Stimulated activated CD8-positive, alpha-beta memory T cell treated with anti-CD3 and anti-CD28 coated beads, Interleukin-15, amount 100 ng/mL, for 24 hours (primary cell): ENCODE measurements at places on chromosomes 13 and 19.

- DNase-seq: no peak
Measured at GRCh38 chr13:105196052-105196451, 1339.4 kb downstream of the EFNB2 start.

GRCh38 chr13:90594681-90595080, 752.8 kb upstream of the MIR17HG start:
- DNase-seq: no peak

GRCh38 chr13:110397436-110398115, 90.5 kb downstream of the COL4A2 start:
- DNase-seq: no peak

GRCh38 chr19:44647144-44647543, 3.4 kb downstream of the PVR start:
- no peak for DNase-seq

- no peak for DNase-seq
Measured at GRCh38 chr13:23656637-23657371, 86.6 kb downstream of the TNFRSF19 start.

GRCh38 chr13:71149498-71150363, 717.3 kb downstream of the DACH1 start:
- no peak for DNase-seq

DNA sequence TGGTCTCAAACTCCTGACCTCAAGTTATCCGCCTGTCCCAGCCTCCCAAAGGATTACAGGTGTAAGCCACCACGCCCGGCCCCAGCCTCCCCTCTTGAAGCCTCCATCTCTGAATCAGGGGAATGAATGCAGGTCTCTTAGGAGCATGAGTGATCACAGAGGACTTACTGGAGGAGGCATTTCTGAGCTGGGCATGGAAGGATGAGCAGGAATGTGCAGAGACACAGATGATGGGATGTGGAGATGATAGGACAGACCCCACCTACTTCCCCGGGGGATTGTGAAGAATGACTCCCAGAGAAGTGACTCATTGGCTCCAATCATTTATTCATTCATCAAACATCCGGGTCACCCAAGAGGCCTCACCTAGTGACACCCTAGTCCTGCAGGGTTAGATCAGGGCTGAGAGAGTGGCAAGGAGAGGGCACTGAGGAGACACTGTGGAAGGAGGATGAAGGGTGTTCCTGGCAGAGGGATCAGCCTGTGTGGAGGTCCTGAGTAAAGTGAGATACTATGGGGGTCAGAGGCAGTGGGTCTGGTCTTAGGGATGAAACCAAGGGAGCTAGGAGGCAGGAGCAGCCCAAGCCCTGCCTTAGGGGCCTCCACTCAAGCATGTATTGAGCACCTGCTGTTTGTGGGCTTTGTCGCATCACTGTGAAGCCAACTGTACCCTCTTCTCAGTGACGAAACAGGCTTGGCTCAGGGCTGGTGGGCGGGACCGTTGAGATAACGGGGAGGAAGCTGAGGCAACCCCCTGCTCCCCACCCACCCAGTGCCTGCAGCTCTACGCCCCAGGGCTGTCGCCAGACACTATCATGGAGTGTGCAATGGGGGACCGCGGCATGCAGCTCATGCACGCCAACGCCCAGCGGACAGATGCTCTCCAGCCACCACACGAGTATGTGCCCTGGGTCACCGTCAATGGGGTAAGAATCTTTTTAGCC, 3.0 kb downstream of the IFI30 start:
- DNase-seq: no peak

GRCh38 chr13:111923991-111924677, 142.8 kb upstream of the SOX1 start:
- no peak for DNase-seq

GRCh38 chr13:91417660-91418325, 19.4 kb downstream of the GPC5 start:
- no peak for DNase-seq

DNA sequence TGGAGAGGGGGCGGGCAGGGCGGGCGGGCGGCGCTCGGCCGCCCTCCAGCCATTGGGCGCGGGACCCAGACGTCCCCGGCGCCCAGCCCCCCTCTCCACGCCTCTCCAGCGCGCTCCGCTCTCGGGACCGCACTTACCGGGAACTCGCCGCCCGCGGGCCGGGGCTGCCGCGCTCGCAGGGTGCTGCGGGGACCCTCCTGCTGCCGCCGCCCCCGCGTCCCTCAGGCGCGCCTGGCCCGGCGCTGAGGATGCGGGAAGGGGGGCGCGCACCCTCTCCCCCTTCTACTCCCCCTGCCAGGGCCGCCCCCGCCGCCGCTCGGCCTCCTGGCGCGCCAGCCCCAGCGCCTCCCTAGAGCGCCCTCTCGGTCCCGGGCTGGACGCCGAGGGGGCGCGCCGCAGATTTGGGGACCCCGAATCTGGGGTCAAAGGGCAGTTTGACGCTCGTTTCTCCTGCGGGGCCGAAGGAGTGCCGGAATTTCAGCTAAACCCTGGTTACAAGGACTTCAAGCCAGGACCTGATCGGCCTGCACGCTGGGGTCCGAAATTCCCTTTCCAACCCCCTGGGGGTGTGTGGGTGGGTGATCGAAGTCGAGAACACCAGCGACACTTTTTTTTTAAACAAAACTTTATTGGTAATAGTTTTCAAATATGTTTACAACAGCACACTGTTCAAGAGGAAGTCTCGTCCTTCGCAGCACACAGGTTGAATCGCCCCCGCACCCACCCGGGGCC, 696 bp upstream of the SAMD1 start:
- DNase-seq: peak; percentile 26

GRCh38 chr13:113645329-113645728, 12.7 kb downstream of the ATP4B start:
- no peak for DNase-seq

GRCh38 chr19:16612636-16613035, 15.4 kb downstream of the MED26 start:
- no peak for DNase-seq

DNA sequence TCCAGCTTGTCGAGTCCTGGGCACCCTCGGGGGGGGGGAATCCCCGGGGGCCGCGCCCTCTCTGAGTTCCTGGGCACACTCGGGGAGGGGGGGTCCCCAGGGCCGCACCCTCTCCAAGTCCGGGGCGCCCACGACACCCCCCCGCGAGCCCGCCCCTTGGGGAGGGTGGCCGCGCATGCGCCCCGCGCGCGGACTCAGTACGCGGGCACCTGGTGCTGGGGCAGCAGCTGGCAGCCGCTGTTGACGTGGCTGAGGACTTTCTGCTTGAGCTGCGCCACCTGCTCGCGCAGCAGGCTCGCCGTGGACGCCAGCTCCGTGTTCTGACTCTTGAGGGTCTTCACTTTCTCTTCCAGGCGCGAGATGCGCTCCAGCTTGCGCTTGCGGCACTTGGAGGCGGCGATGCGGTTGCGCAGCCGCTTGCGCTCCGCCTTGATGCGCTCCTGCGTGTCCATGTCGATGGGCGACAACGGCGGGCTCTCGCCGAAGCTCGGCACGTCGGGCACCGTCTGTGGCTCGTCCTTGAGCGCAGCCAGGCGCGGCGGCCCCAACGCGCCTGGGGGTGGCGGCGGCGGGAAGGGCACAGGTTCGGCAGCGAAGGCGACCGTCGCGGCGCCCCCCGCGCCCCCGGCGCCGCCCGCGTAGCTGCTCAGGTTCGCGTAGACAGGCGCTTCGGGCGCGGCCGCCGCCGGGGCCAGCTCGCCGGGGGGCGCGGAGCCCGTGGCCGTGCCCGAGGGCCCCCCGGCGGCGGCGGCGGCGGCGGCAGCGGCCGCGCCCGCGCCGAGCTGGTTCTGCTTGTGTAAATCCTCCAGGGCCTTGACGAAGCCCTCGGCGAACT, 958 bp downstream of the JUND start:
- DNase-seq: no peak
